Testis (tissue), 5 donors: ENCODE measurements at places on chromosomes 5 and 9. TPM values are rescaled to one million over a fixed set of nuclear protein-coding genes. Genes with fewer than 3 reads are reported as not detected.

GRCh38 chr9:83234541-83234940 lies 171.6 kb upstream of the RASEF start:
- no peak for DNase-seq

DNA sequence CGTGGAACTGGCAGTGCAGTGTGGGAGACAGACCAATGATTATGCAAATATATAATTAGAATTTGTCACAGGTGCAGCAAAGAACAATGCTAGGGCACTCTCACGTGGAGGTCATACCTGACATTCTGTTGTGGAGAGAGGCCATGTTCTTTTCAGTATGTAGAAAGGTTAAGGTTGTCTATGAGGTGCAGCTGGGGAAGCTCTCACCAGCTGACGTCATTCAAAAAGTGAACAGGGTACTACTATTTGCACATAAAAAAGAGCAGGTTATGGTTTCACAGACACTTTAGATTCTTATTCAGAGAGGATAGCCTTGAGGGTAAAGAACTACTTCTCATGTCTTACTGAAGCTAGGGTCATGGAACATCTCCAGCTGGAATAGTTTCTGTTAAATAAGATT lies 19.1 kb downstream of the SH3GL2 start:
- no peak for DNase-seq

DNA sequence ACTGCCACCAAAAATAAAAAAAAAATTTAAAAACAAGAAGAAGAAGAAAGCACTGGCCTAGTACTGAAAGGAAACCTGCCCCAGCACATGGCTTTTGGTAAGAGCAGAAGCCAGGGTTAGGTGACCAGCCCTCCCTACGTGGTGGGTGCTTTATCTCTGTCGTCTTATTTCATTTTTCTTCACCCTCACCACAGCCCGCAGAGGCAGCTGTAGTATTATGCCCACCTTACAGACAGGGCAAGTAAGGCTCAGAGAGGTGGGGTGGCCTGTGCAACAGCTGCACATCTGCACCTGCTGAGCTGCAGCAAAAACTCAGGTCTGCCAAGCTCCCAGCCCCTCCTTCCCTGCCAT lies 140.8 kb upstream of the LMX1B start:
- no peak for DNase-seq

The CCDC112 gene
- 30.9 TPM for total RNA-seq
